ENCODE measurements at places on chromosomes 6 and 20. TPM values are rescaled to one million over a fixed set of nuclear protein-coding genes. Genes with fewer than 3 reads are reported as not detected.

Gene TTK
- 21.0 TPM for polyA plus RNA-seq

Gene CRYBG1
- 15.4 TPM for polyA plus RNA-seq

Gene ULBP3
- 8.6 TPM for polyA plus RNA-seq

Gene DYNLT2
- polyA plus RNA-seq: 6.2 TPM

Gene GCLC
- polyA plus RNA-seq: 30.7 TPM

Gene GRIK2
- 0.66 TPM for polyA plus RNA-seq
